ENCODE measurements at places on chromosomes 12 and 14. TPM values are rescaled to one million over a fixed set of nuclear protein-coding genes. Genes with fewer than 3 reads are reported as not detected.

DNA sequence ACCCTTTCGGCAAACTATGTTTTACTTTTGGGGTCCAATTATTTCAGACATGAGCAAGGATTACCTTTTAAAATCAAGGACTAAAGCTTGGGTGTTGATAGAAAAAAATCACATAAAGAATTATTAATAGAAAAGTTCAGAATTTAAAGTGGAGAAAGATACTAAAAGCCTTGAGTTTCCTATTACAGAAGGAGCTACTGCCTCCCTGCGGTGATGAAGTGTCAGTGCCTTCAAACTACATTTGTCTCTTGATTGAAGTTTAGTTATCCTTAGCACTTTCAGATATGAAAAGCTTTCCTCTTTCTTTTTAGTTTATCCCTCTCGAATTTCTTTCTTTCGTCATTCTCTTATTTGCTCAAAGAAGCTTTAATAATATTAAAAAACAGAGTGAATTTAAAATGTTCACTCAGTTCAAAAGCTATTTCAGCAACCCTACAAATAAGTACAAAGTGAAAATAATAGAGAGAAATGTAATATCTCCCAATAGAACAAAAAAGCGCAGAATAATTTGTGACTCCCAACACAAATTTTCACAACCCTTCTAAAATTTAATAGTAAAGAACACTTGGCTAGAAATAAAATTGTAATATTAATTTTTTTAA, 87.6 kb downstream of the SEC23A start:
- H3K4me3 ChIP-seq, result no peak overlapping the region
- H3K4me1 ChIP-seq, result no peaks in the 10 kb centered on the region
- peak; percentile 40 for DNase-seq
- H3K27ac ChIP-seq, result no peak overlapping the region

DNA sequence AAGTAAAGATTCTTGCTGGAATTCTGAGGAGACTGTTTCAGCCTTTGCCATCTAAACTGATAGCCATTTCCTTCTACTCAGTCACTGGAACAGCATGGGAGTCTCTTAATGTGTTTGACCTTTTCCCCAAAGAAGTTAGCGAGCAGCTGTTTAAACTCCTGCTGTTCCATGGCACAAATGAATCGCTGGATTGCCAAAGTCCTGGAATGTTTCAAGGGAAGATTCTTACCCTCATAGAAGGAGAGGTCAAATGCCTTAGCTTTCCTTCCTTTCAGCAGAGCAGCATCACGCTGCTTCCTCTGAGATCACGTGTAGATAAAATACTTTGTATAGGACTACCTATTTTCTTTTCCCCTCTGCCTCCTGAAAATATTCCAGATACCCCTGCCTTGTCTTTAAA, 10.5 kb upstream of the NR2C1 start:
- no peak for DNase-seq
- H3K27ac ChIP-seq, result no peak overlapping the region
- no peaks in the 10 kb centered on the region for H3K4me1 ChIP-seq
- no peaks in the 10 kb centered on the region for H3K36me3 ChIP-seq

DNA sequence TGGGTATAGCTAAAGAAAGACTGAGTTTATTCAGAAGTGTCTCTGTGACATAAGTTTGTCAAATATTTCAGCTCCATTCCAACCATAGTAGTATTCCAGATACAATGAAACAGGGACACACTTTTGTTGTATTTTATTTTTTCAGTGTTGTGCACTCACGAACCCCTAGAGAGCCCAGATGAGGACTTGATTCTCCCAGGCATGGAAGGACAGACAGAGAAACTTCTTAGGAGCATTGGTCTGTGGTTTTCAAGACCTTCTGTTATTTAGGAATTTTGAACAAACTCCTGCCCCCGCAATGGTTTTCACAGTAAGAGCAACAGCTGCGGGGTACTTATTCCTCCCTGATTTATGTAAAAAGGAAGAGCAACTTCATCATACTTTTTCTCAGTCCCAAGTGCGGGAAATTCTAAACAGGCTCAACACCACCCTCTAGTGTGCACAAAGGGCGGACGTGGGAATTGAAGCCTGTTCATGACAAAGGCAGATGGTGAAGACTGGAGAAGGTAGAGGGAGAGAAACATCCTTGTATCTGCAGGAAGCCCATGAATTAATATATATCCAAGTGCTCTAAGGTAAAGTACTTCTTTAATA, 147.6 kb downstream of the PAH start:
- H3K27ac ChIP-seq, result no peak overlapping the region
- no peaks in the 10 kb centered on the region for H3K4me1 ChIP-seq
- peak; percentile 51 for DNase-seq
- no peak overlapping the region for H3K4me3 ChIP-seq
- peaks cover 3% of the 10 kb centered on the region for H3K27me3 ChIP-seq

DNA sequence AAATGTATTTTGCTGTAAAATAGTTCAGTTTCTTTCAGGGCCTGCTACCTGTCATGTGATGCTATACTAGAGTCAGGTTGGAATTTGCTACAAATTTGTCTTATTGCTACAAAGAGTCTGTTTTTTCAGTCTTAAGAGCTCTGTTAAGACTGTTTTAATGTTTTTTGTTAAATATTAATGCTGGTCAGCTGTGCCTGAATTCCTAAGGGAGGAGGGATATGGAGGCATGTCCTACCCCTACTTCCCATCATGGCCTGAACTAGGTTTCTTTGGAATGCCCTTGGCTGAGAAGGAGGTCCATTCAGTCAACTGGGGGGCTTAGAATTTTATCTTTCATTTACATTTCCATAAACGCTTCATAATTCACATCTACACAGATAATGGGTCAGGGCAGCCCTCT, 30.0 kb downstream of the IQSEC3 start:
- no peak overlapping the region for H3K27ac ChIP-seq
- no peak overlapping the region for H3K4me3 ChIP-seq
- peaks cover 8% of the 10 kb centered on the region for H3K27me3 ChIP-seq
- DNase-seq, result no peak

AMHR2 gene
- not detected for total RNA-seq

Measured in activated CD8-positive, alpha-beta T cell treated with anti-CD3 and anti-CD28 coated beads, Interleukin-2, amount 10 ng/mL, durations not matched to agents 7 days and 5 days (primary cell).